GM13977 (cell line): ENCODE measurements at places on chromosomes 12 and 14.

GRCh38 chr14:103858063-103858781 is 10.8 kb upstream of the PPP1R13B start:
- no peak for DNase-seq

DNA sequence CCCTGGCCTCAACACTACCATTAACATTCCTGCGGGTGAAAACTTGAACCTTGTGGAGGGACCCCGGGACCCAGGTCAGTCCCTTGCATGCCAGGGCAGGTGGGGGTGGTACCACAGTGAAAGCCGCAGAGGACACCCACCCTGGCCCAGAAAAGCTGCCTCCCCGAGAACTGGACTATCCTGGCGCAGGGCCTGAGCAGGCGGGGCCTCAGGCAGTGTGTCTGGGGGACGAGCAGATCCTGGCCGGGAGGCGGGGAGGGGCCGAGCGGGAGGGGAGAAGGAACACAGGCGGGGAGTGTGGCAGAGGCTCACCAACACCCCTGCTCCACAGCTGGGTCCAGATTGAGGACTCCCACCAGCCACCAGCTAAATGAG is 10.0 kb downstream of the AHNAK2 start:
- DNase-seq: no peak

DNA sequence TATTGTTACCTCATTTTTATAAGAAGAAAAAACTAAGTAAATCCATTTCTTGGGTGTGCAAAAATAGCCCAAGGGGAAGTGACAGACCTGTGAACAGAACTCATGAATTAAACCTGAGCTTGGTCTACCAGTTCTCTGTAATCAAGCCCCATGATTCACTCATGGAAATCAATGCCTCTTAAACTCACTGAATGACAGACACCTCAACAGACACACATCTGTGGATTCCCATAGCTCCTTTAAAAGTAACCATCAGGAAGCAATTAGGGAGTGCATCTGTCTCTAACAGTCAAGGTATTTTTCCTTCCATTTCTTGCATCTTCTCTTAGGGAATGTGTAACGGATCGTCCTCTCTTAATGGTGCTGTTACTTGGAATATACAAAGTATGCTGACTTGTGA is 215.0 kb upstream of the EEA1 start:
- no peak for DNase-seq

DNA sequence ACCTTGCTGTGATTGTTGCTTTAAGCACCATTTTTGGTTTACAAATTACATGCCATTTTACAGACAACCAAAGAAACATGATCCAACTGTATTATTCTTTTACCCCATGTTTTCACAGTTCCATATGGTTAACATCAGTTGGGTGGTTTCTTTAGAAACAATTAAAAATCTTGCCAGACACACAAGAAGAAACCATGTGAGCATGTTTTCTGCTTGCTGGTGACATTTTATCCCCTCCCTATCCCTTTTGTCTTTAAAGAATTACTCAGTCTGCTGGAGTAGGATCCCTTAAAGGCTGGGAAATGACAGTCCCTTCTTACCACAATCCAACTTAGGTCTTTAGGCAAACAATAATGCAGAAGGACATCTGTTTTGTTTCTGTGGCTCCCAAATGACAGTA is 121.8 kb upstream of the PLXNC1 start:
- DNase-seq: no peak

- DNase-seq: no peak
Measured at GRCh38 chr14:74243051-74243450, 3.8 kb downstream of the VSX2 start.

DNA sequence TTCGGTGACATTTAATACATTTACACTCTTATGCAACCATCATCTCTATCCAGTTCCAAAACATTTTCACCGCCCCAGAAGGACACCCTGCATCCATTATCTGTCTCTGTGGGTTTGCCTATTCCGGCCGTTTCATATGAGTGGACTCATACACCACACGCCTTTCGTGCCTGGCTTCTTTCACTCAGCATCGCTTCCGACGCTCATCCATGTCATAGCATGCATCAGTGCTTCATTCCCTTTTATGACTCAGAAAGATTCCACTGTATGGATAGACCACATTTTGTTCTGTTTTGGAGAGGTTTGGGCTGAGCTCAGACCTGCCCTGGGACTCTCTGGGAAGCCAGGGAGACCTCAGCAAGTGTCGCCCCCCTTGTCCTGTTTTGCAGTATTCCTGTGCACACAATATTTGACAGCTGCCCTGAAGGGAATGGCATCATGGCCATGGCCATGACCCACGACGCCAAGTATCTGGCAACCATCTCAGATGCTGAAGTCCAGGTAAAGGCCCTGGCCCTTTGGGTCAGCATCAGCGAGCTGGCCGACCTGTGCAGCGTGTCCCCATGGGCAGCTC is 23.8 kb downstream of the CFAP251 start:
- DNase-seq: no peak

- peak; percentile 63 for DNase-seq
Measured at GRCh38 chr12:48815126-48816110, 2.9 kb upstream of the CACNB3 start.

- no peak for DNase-seq
Measured at GRCh38 chr12:20483776-20484175, 115.4 kb downstream of the PDE3A start.
